ENCODE measurements at places on chromosomes 2 and 18.

- no peak for DNase-seq
These were observed 38.0 kb downstream of the BIN1 start for GRCh38 chr2:127069003-127069402.

DNA sequence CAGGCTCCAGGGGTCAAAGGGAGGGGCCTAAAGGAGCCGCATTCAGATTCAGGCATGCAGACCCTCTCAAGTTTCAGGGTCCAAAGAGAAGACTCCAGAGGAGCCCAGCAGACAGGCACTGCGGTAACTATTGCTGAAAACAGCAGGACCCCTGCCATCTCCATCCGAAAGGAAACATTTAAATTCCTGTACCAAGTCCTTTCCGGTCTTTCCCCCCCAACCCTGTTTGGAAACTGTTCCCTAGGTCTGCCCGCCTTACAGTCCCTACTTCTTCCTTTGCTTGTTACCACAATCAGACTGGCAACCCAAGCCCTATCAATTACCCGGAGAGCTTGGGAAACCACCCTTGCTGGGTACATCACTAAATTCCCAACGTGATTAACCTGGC is 82.0 kb downstream of the DNMT3A start:
- no peak for DNase-seq

- DNase-seq: no peak
These were observed 10.0 kb upstream of the CELF4 start for GRCh38 chr18:37575646-37576045.

GRCh38 chr2:112175958-112176573 is 37.9 kb downstream of the FBLN7 start:
- DNase-seq: no peak

DNA sequence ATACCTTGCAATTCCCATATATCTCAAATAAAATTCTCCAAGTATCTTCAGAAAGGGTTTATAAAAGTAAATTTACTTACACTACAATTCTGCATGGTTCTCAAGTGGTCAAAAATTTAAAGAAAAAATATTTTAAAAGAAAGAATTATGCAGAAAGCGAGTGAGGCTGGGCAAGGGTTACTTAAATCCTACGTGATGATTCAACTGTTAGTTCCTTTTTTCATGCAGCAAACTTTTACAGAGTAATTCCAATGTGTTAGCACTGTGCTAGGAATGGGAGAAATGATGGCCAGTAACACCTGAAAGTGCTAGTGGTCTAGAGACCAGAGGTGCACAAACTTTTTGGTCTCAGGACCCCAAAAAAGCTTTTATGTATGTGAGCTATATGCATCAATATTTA is 133.4 kb downstream of the ATAD2B start:
- DNase-seq: no peak

GRCh38 chr2:41791523-41791922 is 256.3 kb upstream of the PKDCC start:
- DNase-seq: no peak

- DNase-seq: no peak
These were observed 95.0 kb upstream of the CCDC68 start for GRCh38 chr18:55054021-55054990.

GRCh38 chr2:20999906-21000645 is 43.8 kb downstream of the APOB start:
- no peak for DNase-seq

DNA sequence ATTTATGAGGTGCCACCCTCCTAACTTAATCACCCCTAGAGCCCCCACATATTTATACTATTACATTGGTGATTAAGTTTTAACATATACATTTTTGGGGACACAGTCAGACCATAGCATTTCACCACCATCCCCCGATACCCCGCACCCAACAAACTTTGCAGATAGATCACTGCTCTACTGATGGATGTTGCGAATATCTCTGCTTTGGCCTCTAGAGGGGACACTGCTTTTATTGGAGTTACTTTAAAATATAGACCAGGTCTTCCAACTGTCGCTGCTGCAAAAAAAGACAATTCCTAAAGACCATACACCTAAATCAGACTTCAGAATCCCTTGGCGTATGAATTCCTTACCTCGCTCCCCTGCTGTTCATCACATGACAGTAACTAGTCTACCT is 115.8 kb upstream of the FSHR start:
- no peak for DNase-seq

GRCh38 chr2:212495046-212495445 is 43.6 kb downstream of the ERBB4 start:
- no peak for DNase-seq

- DNase-seq: no peak
These were observed 150.7 kb upstream of the DLX2 start for GRCh38 chr2:172253190-172254052.

- no peak for DNase-seq
These were observed 64.5 kb downstream of the ADI1 start for GRCh38 chr2:3454802-3455201.

GRCh38 chr2:116979916-116980764 is 834.4 kb upstream of the DDX18 start:
- DNase-seq: no peak

DNA sequence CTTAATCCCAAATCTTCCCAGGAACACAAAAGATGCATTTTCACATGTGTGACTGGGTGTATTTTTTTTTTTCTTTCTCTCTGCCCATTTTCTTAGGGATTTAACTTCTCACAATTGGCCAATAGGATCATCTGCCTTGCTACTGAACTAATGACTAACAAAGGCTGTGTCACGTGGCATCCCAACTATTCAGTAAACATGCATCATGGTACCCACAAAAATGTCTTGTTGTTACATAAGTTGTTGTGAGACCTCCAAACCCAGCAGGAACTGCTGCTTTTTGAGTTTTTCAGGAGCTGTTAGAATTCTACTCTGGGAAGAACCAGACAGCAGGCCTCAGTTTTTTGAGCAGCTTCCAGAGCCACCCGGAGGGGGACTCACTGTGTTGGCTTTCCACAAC is 31.9 kb downstream of the GAD1 start:
- DNase-seq: no peak

DNA sequence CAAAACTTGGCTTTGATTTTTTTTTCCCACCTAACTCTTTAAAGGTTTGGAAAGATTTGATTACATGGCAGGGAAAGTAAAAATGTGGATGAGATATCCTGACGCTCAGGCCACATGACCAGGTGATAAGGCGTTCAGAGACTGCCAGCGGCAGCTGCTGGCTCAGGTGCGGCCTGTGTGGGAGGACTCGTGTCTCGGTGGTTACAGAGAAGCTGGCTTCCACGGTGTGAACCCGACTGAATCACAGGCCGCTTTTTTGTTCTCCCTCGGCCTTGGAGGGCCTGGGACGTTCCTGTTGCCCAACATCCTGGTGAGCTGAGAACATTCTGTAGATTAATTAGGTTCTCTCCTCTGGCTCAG is 124.2 kb upstream of the ZNF516 start:
- DNase-seq: peak; percentile 84

DNA sequence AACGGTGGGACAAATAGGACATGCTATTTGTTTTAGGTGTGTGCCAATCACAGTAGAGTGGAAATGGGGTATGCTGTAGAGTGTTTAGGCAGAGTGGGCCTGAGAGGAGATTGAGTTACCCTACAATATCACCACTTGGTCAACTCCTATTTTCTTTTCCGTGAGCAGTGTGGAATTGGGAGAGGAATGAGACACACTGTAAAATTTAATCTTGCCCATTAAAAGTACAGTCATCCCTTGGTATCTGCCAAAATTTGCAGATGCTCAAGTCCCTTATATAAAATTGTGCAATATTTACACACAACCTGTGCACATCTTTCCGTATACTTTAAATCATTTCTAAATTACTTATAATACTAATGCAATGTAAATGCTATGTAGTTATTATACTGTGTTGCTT is 12.4 kb downstream of the FBXO48 start:
- DNase-seq: no peak

DNA sequence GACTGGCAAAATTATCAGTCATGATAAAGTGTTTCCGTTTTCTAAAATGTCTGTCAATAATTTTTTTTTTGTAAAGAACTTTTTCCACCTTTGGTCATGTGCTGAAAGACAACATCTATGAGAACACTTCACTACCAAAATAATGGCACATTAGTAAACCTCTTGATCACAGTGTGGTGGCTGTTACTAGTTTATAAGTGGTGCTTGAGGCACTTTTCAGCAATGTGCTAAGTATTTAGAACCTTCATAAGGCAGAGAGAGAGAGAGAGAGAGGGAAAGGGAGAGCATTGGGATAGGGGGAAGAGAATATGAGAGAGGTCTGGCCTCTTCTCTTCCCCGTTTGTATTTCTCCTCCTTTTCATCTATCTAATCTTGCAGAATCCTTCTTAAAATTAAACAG is 1.1 kb upstream of the NYAP2 start:
- no peak for DNase-seq

DNA sequence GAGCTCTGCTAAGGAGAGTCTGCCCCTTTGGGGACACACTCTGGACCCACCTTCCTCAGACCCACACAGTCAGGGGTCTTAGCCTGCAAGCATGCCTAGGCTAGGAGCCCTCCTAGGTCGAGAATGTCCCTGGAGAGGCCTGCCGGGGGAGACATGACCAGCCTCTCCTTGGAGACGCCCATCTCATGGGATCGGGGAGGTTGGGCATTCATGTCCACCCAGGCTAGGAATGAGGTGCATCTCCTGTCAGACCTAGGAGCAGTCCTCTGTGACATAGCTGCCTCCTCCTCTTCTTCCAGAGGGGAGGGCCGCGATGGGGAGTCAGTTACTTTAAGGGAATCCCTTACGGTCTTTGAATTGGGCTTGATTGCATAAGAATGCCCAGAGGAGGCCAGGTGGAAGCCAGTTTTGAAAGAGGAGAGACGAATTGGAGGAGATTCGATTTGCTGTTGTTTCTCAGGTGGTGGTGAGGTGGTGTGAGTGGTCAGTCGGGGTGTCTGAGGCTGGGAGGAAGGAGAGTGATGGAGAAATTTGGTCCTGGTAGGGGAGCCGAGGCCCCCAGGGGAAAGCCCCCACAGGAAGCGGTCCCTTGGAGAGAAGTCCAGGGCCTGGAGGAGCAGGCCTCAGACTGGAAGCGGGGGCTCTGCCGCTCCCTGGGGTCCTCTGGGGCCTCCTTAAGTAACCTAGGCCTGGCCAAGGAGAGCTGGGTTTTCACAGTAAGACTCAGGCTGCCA is 241.3 kb downstream of the DYSF start:
- DNase-seq: no peak

DNA sequence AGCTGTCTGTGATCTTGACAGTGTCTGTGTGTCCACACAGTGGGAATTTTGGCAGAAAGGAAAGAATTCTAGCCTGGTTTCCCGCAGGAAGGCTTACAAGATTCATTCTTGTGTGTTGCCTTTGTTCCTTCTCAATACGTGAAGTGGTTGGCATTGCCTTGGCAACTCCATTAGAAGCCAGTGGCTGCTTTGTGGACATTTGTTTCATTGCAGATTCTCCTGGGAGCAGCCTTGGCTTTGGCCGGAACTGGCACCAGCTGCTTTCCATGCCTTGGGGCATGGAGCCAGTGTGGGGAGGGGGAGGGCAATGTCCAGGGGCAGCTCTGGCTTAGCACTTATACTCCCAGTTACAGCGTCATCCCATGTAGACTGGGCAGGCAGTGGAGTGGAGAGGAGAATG is 39.4 kb downstream of the KIF5C start:
- no peak for DNase-seq

- no peak for DNase-seq
These were observed 162.6 kb downstream of the MYCN start for GRCh38 chr2:16102976-16103380.

GRCh38 chr2:200469708-200470211 is 40.1 kb downstream of the KCTD18 start:
- no peak for DNase-seq

All from left lobe of liver (tissue), 2 donors.